Activated T-helper 2 cell treated with anti-CD3 and anti-CD28 coated beads, Interferon-gamma antibody, Interleukin-2, Interleukin-4, amounts not matched to agents 10 μg/mL and 5 μg/mL and 100 μg/mL, durations not matched to agents 14 hours and 24 hours and 36 hours (primary cell): ENCODE measurements at places on chromosomes 12 and 14. TPM values are rescaled to one million over a fixed set of nuclear protein-coding genes. Genes with fewer than 3 reads are reported as not detected.

DNA sequence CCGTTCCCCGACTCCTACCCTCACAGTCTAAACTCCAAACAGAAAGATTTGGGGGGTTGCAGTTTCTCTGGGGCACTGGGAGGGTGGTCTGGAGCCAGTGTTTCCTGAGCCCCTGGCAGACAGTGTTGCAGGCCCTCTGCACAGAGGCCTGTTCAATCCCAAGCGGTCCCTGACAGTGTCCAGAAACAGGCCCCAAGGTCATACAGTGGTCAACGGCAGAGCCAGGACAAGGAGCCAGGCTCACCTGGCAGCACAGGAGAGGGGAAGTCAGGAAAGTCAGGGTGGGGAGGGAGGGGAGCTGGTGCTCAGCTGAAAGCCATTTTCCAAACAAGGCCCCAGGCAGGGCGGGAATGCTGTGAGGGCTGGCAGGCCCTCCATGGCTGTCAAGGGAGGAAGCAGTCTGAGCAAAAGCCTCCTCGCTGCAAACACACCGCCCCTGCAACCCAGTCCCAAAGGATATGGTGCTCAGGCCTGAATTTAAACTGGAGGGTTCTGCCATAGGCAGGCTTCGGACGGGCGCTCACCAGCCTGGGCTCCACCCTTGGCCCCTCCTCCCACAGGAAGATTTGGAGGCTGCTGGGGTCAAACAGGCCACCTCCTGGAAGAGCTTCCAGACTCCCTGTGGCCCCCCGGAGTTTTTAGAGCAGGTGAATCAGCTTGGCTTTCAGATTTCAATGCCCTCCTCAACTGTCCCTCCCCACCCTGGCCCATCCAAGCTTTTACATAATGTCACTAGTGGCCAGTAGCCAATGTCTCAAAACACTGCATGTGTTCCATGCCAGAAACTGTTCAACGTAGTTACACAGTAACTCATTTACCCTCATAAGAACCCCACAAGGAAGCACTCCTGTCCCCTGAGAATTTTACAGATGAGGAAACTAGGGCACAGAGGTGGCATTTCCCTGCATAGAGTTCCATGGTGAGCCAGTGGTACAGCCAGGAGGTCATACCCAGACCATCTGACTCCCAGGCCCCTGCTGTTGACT, 41.5 kb downstream of the CHGA start:
- no peak for DNase-seq

DNA sequence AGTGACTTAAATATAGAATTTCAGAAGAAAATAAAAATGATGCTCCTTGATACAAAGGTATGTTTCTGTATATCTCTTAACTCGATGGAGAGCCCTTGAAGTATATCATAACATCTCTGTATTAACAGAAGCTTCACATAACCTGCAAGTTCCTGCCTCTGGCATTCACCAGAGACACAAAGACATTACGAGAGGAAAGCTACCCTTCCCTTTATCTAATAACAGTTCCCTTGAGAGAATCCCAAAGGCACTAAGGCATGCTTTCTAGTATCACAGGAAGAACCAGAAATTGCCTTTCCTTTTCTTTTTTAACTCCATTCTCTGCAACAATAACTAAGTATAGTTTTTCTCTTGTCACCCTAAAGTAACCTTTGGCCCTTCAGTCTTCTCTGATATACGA, 164.5 kb downstream of the MGAT4C start:
- no peak for DNase-seq

DNA sequence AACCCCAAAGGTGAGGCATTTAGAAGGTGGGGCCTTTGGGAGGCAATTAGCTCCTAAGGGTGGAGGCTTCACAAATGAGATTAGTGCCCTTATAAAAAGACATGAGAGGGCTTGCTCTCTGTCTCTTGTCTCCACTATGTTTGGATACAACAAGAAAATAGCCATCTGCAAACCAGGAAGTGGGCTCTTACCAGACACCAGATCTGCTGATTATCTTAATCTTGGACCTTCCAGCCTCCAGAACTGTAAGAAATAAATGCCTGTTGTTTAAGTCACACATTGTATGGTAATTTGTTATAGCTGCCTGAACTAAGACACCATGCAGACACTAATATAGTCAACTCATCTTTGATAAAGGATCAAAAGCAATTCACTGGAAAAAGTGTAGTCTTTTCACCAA, 34.4 kb downstream of the TMEM116 start:
- no peak for DNase-seq

GRCh38 chr12:117768860-117769259, 199.9 kb downstream of the KSR2 start:
- no peak for DNase-seq

DNA sequence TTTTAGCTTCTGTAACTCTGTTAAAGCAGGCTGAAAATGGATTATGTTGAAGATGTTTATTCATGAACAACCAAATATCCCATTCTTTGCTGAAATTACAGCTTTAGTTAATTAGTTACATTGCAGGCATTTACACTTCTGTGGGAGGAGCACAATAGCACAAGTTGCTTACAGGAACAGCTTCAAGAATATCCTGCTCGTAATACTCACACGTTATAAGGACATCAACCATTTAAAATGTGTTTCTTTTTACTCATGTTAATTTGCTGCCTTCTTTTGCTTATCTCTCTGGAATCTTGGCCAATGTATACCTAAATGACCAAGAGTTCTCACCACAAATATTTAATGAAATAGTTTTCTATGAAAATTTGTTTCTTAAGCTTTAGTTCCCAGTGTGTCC, 305.2 kb upstream of the SYT1 start:
- no peak for DNase-seq

RNASE7 gene
- not detected in 2 replicates for total RNA-seq

RTL1 gene
- total RNA-seq = not detected in 2 replicates

TCL1B gene
- not detected in 2 replicates for total RNA-seq

PTPRB gene
- total RNA-seq = not detected in 2 replicates

CLEC2A gene
- total RNA-seq = not detected in 2 replicates
